ENCODE measurements at places on chromosomes 11 and 22.

GRCh38 chr11:78419327-78419726, 1.7 kb upstream of the GAB2 start:
- ATAC-seq = no peak

- ATAC-seq = no peak
Measured at GRCh38 chr22:26486394-26486793, 2.7 kb downstream of the SRRD start.

GRCh38 chr11:128644576-128644975, 49.3 kb upstream of the FLI1 start:
- ATAC-seq = no peak

GRCh38 chr11:118437208-118438125, 1.2 kb downstream of the KMT2A start:
- ATAC-seq = no peak

- no peak for ATAC-seq
Measured at GRCh38 chr11:121757480-121758125, 304.8 kb upstream of the SORL1-AS1 start.

- no peak for ATAC-seq
Measured at GRCh38 chr11:26244207-26244606, 87.7 kb upstream of the ANO3 start.

DNA sequence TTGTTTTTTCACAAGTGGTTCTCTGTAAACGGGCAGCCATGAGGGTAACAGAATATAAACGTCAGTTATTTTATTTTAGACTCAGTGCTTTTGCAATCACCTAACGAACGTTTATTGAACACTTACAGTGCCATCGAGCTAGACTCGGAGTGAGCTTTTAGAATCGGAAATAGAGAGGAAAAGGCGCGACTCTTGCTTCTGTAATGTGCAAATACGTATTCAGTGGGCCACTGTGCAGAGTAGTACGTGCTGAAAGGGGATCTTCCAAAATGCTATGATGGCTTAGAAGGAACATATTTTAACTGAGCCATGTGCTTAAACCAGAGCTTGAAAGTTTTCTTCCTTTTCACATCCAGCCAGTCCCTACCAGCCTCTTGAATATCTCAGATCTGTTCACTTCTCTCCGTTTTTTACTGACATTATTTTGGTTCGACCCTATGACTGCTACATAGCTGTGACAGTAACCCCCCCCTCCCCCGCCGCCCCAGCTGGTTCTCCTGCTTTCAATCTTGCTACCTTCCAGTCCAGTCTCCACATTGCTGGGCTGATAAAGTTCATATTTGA, 468 bp downstream of the DDIAS start:
- no peak for ATAC-seq

GRCh38 chr11:44532809-44533208, 32.7 kb upstream of the CD82 start:
- no peak for ATAC-seq

- no peak for ATAC-seq
Measured at GRCh38 chr11:65814131-65814985, 19.4 kb upstream of the SNX32 start.

DNA sequence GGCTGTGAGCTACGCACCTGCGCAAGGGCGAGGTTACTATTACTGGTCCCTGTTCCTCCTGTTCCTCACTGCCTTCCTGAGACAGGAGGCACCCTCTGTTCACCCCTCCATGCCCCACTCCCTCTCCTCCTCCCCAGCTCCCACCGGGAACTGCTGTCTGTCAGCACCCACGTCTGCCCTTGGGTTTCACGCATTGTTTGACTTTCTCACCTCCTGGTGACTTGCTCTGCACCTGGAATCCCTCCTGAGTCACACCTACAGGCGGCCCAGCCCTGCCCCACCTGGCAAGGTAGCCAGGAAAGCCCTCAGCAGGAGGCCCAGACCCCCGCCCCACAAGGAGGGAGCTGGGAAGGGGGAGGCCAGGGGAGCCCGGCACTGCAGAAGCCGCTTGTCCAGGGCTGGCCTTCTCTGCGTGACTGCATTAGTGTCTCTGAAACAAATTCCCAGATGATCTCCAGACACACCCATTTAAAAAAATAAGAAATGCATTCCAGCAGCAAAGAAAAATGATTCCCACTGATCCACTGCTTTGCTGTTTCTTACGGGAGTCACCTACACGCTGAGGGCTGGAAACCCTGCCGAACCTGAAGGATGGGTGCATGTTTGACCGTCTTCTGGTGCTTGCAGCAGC, 86.4 kb downstream of the CELSR1 start:
- ATAC-seq = no peak

DNA sequence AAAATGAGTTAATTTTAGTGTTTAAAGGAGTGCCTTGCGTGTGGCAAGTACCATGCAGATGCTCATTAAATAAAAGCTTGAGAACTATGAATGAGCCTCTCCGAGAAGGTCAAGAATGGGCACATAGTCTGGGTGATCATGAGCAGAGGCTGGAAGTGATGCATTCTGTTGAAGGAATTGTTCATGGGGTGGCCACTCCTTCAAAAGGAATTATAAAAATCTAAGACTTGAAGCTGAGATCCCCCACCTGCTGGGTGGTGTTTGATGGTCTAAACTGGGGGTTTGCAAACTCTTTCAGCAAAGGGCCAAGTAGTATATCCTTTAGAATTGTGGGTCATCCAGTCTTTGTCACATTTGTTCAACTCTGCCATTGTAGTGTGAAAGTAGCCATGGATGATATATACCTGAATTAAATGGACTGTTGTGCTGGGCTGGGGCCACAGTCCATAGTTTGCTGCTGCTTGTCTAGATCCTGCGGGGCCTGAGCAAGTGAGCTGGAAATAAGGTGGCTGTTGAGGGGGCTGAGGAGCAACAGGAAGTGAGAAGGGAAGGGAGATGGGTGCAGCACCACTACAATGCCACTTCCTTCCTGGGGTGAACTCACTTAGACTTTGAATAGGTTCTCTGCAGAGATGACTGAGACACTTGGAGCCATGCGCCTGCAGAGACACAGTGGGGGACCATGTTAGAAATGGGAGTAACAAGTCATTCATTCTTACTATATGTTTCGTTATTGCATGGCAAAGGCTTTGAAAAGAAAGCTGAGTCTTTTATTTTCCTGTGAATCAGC, 179.0 kb downstream of the SNX19 start:
- ATAC-seq = no peak

GRCh38 chr11:12441231-12441861, 64.0 kb downstream of the PARVA start:
- ATAC-seq = no peak

DNA sequence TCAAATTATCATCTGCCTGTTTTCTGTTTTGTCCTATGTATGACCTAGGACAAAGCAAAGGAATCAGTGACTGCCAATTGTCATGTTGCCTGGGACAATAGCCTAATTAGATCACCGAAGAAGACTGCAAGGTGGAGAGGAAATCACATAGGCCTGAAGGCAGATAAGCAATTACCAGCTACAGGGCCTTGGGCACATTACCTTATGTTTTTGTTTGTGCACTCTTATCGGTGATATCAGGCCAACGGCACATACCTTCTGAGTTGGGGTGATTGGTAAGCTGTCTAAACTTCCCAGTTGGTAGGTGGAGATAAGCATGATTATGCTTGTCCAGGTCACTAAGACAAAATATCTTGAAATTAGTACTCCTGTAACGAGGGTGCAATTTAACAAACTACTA, 58.1 kb upstream of the FAM181B start:
- no peak for ATAC-seq

DNA sequence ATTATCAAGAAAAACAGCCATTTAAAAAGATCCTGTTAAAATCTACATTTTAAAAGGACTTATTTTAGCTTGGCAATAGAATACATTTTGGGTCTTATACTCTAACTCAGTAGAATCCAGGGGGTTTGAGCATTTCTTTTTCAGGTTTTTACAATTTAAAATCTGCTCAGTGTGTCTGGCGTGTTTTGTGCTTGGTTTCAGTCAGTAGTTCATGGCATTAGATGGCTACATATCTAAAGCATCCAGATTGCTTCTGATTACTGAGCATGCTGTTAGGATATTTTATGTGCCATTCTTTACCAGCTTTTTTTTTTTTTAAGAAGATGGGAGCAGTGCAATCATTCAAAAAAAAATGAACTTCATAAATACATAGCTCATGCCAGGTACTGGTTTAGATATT, 566.1 kb upstream of the LARGE1 start:
- no peak for ATAC-seq

GRCh38 chr22:45880091-45880715, 96.8 kb downstream of the WNT7B start:
- no peak for ATAC-seq

- ATAC-seq = no peak
Measured at GRCh38 chr22:37179622-37180420, 8.2 kb downstream of the C1QTNF6 start.

DNA sequence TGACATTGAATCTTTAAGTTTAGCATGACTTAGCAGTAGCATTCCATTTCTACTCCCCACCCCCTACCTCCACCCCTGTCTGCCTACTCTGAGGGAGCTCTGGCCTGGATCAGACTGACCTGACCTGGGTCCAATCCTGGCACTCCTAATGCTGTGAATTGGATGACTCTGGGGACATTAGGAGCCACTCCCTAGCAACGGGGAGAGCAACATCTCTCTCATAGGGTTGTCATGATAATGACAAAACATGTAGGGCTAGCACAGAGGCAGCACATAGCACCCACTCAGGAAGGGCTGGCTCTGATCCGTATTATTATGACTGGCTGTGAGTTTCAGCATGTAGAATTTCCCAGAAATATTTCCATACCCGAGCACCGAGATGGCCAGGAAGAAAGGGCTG, 40.5 kb downstream of the CABIN1 start:
- no peak for ATAC-seq

GRCh38 chr22:46148816-46149511, 1.4 kb upstream of the PPARA start:
- ATAC-seq = no peak

- ATAC-seq = no peak
Measured at GRCh38 chr22:19714312-19715187, at the start of gene SEPTIN5. Gene SEPTIN5, plus strand, starts transcription at chr22:19714503. Its CDS starts 86 bp downstream, at chr22:19714589.

DNA sequence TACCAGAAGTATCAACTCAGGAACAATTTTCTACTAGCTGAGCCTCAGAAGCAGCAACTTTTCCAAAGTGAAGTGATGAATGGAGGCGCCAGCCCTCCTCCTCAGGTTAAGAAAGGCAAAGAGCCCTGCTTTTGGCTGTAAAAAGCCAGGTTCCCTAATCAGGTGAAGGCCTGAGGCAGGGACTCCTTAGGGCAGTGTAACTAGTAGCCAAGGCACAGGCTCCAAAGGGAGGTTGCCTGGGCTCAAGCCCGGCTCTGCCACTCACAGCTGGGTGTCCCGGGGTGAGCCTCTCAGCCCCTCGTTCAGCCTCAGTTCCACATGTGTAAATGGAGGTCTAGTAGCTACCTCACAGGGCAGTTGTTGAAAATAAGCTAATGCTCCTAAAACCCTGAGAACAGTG, 19.5 kb downstream of the TSKU start:
- ATAC-seq = no peak

DNA sequence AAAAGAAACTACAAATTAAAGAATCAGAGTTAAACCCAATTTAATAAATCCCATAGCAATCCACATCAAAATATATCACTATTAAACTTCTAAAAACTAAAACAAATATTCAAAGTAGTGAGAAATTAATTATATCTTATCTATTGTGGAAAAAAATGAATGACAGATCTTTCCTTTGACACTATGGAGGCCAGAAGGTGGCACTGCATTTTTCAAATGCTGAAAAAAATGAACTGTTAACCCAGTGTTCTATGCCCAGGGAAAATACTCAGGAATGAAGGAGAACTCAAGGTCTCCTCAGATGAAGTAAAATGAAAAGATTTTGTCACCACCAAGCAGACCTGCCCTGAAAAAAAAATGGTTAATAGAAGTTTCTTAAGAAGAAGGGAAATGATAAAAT, 27.7 kb downstream of the TYR start:
- ATAC-seq = no peak

DNA sequence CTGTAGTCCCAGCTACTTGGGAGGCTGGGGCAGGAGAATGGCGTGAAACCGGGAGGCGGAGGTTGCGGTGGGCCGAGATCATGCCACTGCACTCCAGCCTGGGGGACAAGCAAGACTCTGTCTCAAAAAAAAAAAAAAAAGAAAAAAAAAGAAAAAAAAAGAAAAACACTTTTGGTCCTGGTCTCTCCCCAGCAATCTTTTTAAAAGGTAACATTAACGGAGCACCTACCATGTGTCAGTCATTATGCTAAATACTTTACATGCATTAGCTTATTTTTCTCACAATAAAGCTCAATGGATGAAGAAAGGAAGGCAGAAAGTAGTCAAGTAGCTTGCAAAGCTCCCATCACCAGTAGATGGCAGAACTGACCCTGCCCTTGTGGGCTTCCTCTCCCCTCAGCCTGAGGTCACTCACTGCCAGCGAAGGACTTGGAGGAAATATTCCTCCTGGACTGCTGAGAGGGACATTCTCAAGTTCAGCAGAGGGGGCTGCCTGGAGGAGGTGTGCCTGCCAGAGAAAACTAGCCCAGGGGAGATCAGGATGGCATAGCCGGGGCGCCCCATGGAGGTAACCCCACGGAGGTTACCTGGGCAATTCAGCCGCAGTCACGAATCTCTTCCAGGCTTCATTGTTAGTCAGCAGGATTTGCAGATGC, 15.5 kb downstream of the APOL3 start:
- ATAC-seq = peak; percentile 49

- ATAC-seq = no peak
Measured at GRCh38 chr11:6653656-6654055, 2.0 kb downstream of the DCHS1 start.

DNA sequence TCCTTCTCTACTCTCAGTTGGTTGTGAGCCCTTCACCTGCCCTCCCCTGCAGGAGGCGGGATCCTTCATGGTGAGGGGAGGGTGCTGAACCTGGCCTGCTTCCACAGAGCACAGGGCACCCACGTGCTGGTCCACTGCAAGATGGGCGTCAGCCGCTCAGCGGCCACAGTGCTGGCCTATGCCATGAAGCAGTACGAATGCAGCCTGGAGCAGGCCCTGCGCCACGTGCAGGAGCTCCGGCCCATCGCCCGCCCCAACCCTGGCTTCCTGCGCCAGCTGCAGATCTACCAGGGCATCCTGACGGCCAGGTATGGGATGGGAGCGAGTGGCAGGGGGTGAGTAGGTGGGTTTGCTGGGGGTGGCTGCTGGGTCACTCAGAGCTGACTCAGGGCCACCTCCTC, 6.3 kb downstream of the SSH3 start:
- no peak for ATAC-seq

DNA sequence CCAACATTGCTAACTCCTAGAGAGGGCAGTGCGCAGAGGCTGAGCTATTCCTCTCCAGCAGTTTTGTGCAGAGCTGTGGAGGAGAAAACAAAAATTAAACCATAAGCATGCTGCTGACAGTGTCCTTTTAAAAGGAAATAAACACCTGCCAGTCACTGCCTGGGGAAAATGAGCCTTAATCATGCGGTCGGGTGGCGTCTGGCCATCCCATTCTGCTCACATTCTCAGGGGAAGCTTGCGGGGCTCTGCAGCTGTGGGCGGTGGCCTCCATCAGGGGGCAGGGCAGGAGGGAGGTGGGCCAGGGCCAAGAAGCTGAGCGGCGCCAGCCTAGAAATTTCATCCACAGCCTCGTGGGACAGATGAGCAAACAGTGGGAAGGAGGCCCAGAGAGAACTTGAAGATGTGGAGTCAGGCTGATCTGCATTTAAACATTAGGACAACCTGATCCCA, 71.0 kb upstream of the TP53I11 start:
- ATAC-seq = no peak

GRCh38 chr11:1410366-1411291, 20.9 kb downstream of the BRSK2 start:
- no peak for ATAC-seq

GRCh38 chr11:122031813-122032212, 84.2 kb downstream of the BLID start:
- no peak for ATAC-seq

- ATAC-seq = no peak
Measured at GRCh38 chr22:45512363-45512762, 9.7 kb downstream of the FBLN1 start.

- no peak for ATAC-seq
Measured at GRCh38 chr11:94656968-94657367, 89.8 kb downstream of the PIWIL4 start.
